ENCODE measurements at places on chromosomes 2 and 18.
A peak's percentile ranks its signal among the peaks of the same experiment; 100 is the strongest.

- DNase-seq: no peak
These were observed 208.9 kb downstream of the ZEB2 start for GRCh38 chr2:144310889-144311608.

DNA sequence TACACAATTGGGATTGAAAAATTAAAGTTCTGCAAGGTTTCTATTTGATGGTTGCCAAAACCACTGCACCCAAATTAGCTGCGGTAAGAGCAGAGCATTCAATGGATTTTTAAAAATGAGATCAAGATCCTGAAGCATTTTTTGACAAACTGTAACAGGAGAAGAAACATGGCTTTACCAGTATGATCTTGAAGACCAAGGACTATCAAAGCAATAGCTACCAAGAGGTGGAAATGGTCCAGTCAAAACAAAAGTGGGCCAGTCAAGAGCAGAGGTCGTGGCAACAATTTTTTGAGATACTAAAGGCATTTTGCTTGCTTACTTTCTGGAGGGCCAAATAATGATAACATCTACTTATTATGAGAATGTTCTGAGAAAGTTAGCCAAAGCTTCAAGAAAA, 186.8 kb downstream of the RDH14 start:
- DNase-seq: no peak

DNA sequence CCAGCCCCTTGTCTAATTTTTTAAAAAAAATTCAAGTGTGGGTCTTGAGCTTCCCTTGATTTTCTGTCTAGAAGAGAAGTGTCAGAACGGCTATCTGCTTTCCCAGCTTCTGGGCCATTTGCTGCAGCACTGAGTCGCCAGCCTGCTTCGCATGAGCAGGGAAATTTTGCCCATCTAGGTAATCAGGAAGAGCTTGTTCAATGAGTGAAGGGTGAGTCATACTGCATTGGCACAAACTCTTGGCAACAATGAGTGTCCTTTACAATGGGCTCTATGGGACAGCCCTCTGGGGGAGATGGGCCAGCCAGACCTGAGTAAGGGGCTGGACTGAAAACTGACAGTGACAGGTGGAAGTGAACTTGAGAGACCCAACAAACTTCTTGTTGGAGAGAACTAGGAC, 2.4 kb upstream of the RNF144A start:
- no peak for DNase-seq

DNA sequence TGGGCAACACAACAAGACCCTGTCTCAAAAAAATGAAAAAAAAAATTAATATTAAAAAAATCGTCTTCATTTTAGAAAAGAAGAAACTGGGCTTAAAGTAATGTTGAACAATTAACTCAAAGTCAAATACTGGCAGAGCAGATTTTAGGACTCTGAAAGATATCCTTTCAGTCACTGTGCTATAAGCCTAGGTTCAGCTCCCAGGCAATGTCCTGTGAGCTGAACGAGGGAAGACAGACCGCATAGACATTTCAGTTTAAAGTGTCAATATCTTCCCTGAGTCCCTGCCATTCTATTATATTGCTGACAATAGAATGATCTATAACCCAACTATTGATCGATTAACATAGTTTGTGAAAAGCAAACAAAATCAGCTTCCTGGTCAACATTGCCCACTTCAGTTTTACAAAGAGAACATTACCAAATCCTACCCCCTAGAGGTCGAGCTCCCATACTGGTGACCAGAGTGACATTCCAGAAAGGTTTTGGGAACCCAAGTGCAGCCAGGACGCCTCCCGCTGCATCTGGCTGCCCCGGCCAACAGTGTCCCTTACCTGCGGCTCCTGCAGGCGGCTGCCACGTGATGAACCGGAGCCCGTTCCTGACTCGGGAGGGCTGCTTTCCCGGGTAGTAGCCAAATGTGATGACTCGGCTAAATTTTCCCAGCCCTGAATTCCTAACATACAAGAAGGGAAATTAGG, 639 bp downstream of the MRO start:
- DNase-seq: no peak

GRCh38 chr2:180190851-180191250, 183.8 kb upstream of the CWC22 start:
- no peak for DNase-seq

DNA sequence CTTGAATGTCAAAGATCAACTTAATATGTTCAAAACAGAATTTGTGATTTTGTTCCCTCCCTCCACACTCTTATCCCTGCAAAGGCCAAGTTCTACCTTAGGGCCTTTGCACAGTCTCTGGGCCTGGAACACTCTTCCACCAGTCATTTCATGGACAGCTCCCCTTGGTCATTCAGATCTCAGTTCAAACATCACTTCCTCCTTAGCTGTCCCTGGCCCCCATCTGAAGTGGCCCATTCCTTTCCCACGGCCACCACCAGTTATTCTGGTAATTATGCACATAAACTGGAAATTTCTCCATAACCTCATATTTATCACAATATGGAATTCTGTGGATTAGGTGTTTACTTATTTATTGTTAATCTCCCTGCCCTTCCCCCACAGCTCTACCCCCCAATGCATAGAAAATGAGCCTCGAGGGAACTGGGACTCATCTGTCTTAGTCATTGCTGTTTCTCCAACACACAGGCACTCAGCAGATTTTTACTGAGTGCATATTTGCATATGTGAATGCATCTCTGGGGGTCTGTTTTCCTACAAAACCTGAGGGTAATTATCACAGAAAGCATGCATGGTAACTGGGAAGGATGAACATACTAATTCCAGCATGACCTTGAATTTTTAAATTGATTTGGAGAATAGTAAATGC, 35.5 kb upstream of the SPTBN1 start:
- DNase-seq: no peak

- no peak for DNase-seq
These were observed 1272.2 kb upstream of the ACVR2A start for GRCh38 chr2:146572598-146572997.

GRCh38 chr2:47097563-47097962, 57.5 kb downstream of the STPG4 start:
- DNase-seq: no peak

DNA sequence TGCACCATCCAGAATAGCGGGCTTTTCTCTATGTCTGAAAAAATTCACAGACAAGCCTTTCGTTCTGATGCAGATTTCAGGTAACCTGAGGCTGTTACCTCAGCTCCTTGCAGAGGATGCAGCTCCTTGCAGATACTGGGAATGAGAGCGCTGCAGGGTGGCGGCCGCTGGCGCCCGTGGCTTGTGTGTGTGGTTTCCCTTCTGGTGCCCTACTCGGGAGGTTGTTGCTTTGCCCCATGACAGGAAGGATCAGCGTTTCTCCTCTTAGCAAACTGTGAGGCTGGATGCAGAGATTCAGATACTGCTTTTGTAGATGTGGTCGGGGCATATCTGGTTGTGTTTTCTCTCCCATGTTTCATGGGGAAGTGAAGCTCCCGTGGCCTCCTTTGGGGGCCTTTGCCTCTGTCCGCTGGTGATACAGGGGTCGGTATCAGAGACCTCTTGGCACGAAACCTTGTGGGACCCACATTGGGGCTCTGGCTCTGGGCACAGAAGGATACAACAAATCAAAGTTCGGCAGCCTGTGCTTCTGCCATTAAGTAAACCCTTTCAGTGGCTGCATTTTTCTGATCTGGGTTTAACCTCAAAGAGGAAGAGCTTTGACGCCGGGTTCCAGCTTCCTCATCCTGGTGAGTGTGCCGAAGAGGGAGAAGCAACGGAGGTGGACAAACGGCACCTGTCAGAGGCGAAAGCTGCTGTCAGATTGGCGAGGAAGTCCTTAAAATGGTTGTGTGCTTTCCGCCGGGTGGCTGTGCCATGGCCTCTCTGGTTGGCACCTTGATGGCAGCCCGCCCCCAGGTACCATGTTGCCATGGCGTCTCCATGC, 127.8 kb downstream of the MBP start:
- DNase-seq: no peak

- DNase-seq: peak; percentile 76
These were observed 13.3 kb upstream of the CYP20A1 start for GRCh38 chr2:203225423-203226039.

- DNase-seq: no peak
These were observed 100.5 kb upstream of the VWC2L start for GRCh38 chr2:214310319-214310718.

DNA sequence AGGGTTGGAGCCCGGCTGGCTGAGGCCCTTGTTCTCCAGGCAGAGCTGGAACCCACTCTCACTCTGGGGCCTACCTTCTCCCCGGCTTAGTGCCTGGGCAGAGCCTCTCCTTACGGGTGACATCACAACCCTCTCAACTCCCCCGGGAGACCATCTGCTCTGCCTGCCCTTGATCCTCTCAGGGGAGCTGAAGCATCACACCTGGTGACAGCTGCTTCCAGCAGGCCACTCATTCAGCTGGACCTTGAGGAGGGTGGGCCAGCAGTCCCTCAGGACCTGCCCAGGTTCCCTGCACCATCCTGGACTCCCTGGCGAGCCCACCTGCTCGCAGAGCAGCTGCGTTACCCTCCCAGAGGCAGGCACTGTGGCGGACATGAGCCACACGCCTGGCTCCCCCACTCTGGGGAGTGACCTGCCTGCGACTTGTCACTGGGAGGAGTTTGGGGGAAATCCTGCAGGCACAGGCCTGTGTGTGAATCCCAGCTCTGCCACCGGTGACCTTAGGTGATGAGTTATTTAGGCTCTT, 13.1 kb downstream of the HS6ST1 start:
- DNase-seq: peak; percentile 92

DNA sequence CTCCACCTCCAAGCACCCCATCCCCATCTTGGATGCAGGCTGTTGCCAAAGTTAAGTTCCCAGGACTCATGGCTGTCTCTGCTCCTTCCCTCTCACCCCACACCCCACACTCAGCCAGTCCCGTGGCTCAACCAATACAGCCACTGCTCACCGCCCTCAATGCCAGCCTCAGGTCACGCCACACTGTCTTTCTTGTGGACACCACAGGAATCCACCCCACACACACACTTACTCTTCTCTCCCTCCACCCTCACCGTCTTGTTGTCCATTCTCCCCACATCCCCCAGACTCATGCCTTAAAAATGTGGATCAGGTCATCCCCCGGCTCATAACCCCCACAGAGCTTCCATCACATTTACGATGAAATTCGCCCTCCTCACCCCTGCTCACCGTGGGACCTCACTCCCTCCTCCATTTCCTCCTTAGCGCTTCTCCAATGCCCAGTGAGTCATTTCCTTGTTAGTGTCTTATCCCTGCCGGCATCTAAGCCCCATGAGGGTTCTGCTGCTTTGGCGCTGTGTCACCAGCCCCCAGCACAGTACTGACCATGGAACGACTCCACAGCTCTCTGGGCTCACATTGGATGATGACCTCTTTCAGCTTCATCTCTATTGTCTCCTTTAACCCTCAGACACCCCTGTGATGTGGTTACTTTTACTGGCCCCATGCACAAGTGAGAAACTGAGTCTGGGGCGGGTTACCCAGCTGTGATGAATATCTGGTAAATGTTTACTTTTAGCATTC, 13.8 kb downstream of the MLPH start:
- DNase-seq: no peak

- DNase-seq: no peak
These were observed 159.2 kb upstream of the HS6ST1 start for GRCh38 chr2:128477891-128478290.

- DNase-seq: no peak
These were observed 432.4 kb downstream of the DCDC2C start for GRCh38 chr2:4135765-4136164.

GRCh38 chr2:242060212-242060835, 190.8 kb downstream of the RTP5 start:
- peak; percentile 52 for DNase-seq

DNA sequence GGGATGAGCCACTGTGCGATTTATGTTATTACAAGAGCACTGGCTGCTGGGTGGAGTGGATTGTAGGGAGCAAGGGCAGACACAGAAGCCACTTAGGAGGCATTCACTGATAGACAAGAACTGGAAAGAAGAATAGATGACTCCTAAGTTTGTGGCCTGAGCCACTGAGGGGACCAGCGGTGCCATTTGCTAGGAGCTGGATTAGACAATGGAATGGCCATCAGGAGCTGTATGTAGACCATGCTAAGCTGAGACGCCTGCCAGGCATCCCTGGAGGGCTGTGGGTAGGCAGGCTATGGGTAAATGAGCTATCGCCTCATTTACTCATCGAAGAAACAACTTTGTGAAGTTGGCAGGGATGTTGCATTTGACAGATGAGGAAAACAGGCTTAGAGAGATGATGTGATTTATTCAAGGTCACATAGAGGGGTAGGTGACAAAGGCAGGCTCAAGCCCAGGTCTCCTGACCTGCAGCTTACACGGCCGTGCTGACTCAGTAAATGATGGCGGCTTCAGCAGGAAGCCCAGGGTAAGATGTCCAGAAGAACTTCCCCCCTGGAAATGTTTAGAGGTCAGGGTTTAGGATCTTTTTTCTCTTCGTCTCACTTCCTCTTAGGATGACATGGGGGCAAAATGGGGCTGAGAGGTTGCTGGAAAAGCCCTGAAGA, 2.8 kb downstream of the MFSD2B start:
- no peak for DNase-seq

DNA sequence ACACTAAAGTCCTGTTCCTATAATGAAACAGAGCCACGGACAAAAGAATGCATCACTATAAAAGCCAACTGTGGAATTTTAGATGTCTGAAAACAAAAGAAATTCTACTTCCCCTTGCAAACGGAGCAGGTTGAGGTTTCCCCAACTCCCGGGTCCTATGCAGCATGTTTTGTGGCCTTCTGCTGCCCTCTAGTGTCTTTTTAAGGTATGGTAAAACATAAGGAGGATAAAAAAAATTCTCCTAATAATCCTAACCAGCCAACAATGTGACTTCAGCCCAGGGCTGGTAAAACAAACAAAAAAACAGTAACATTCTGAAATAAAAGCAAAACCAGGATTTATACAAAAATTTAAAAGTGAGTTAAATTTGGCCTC, 539.5 kb downstream of the NRXN1 start:
- peak; percentile 80 for DNase-seq

DNA sequence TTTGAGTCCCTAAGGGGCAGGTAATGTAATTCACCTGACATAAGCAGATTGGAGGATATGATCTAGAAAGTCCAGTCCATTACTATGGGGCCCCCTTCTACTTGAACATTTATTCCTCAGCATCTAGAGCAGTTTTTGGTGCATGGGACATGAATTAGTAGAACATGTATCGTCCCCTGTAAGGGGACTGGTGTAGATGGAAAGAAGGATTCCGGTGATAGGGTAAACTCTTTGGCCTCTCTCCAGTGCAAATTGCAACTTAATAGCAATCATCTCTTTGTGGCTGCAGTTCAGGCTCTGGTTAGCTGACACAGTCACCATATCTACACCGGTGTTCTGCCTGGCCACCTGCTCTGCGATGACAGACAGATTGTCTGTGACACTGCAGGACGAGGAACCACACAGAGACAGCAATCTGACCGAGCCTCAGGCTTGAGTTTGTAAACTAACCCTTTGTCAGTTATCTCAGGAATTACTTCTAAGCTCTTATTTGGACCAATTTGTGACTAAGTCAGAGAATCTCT, 6.4 kb upstream of the SLC8A1 start:
- no peak for DNase-seq

GRCh38 chr2:127055786-127056076, 51.2 kb downstream of the BIN1 start:
- no peak for DNase-seq

Data from Karpas-422 (cell line).